NCI-H226 (cell line): ENCODE measurements at places on chromosomes 11 and 22.

- DNase-seq = no peak
Measured at GRCh38 chr11:128279866-128280265, 307.5 kb downstream of the ETS1 start.

GRCh38 chr22:40463017-40463631, 92.7 kb downstream of the SGSM3 start:
- DNase-seq = no peak

- no peak for DNase-seq
Measured at GRCh38 chr11:130439160-130439519, 9.3 kb upstream of the ADAMTS15 start.

DNA sequence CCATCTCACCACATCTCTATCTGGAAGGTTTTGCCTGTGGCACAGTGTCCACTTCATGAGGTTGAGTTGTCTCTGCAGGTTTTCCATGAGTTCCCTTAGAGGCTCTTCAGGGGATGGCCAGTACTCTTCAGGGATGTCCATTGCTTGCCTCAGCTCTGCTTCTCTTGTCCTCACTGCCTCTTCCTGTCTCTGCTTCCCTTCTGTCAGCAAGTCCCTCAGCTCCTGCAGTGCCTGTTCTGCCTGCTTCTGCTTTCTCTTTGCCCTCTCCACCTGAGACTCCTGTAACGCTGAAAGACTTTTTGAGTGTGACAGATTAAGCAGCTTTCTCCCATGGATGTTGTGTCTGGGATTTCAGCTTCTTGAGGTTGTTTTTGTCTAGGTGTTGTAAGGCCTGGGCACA, 38.2 kb upstream of the MRPL17 start:
- no peak for DNase-seq

DNA sequence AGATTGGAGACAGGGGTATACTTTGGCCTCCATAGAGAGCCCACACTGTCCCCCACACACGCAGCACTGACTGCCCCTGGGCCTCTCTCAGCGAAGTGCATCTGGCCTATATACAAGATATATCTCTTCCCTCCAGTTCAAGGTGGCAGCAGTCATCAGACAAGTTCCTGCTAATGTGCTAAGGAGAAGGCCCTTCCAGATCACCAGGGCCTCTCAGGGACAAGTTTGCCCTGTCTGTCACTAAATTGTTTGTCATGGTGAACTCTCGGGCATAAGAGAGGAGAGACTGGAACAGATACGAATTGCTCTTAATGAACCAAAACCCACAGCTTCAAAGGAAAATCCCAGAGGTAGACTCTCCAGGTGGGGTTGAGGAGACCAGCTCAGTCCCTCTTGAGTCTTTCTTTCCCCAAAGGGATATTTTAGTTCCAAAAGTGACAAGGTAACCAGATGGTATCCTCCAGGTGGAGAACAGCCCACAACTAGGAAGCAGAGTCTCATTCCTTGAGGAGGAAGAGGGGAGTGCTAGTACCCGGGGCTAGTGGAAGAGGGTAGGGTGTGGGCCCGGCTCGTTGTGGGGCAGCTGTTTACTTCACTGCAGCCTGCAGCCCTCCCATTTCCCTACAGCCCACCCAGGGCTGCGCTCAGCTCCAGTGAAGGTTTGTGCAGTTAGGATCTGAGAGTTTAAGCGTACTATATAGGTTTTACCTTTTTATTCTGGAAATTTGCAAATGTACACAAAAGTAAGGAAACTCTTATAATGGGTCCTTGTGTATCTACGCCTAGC, 2.2 kb upstream of the SLC35C1 start:
- no peak for DNase-seq

DNA sequence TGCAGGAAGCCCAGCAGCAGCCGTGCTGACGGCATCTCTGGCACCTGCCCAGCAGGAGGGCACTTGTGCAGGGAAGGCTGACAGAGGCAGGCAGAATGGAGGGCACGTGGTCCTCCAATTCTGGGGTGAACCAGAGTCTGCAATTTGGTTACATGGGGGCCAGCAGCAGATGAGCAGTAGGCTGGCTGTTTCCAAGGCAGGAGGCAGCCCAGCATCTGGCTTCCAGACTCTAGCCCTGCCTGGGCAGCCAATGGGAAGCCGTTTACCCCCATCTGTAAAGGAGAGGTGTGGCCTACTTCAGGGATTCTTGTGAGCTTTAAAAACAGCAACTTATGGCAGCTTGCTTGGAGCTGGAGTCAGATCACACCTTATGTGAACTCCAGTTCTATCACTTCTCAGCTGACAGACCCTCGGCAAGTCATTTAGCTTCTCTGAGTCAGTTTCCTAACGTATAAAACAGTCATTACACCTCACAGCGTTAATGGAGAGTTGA, 27.9 kb upstream of the RASL10A start:
- DNase-seq = peak; percentile 56

- DNase-seq = peak; percentile 10
Measured at GRCh38 chr11:16096336-16096735, 260.0 kb downstream of the SOX6 start.

GRCh38 chr22:31106731-31107177, 614 bp downstream of the SELENOM start:
- no peak for DNase-seq

DNA sequence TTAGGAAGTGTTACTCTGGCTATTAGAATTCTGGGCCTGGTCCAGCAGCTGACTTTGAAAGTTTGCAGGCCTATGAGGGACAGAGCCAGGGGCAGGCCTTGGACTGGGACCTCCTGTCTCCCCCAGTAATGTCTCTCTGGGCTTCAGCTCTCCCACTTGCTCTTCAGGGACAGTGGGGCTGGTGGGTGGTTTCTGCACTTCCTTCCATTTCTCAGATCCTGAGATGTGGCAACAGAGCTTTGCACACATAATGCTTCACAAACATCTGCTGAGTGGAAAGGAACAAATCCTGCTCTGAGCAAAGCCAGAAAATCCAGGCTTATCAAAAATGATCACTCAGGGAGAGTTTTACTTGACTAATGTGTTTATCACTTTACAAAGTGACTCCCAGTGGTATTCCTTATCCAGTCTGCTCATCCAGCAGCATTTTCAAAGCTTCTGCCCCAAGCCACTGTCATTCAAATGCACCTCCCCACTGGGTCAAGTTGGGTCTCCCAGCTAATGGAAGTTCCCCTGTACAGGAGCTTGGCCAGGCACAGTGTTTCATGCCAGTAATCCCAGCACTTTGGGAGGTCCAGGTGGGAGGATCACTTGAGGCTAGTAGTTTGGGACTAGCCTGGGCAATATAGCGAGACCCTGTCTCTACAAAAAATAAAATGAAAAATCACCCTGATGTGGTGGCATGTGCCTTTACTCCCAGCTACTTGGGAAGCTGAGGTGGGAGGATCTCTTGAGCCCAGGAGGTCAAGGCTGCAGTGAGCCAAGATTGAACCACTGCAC, 13.5 kb upstream of the OSBP2 start:
- no peak for DNase-seq

DNA sequence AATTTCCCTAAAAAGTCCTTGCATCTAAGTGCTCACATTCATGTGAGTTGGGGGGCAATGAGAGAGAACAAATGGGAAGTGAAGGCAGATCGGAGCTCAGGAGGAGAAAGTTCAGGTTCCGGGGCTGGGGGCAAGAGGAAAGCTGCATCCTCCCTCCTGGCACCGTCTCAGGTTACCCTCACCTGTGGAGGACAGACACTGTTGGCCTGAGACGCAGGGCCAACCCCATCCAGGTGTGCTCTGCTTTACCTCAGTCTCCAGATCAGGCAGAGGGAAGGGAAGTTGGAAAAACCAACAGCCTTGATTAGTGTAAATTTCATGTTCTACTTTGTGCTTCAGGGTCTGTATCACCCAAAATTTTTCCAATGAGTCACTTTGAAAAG, 146.9 kb downstream of the TRIM29 start:
- DNase-seq = no peak

- DNase-seq = no peak
Measured at GRCh38 chr22:39518144-39518786, 2.1 kb upstream of the ATF4 start.

GRCh38 chr11:9362393-9362863, 22.0 kb upstream of the IPO7 start:
- DNase-seq = no peak

DNA sequence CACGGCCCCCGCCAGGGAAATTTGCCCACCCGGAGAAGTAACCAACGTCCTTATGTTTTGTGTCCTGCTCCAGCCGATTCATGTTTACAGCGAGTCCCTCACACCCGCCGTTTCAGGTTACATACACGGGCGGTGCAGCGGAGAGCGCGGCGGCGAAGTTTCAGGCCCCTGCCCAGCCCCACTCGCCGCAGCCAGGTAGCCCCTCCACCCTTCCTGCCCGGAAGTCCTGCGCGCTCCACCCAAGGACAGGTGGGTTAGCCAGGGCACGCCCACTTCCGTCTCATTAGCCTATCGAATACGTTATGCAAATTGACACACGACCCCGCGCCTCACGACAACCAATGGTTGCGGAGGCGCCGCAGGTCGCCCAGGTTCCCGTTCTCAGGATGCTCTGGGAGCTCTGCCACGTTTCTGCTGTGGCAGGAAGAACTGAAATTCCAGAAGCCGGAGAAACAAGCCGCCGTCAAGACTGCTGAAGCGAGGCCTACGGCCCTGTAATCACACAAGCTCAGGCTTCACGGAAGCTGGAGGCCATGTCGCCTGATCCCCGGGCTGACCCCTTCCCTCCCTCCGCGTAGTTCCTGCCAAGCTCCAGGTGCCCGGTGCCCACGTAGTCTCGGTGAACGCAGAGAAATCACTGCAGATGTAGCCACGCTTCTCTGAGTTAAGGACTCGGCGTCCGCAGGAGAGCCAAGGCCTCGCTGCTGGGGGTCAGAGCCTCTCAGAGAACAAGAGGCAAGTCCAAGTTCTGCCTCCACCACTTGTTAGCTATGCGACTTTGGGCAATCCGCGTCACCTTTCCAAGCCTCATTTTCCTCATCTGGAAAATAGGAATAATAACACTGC, 22.4 kb upstream of the MYH9 start:
- DNase-seq = peak; percentile 82

DNA sequence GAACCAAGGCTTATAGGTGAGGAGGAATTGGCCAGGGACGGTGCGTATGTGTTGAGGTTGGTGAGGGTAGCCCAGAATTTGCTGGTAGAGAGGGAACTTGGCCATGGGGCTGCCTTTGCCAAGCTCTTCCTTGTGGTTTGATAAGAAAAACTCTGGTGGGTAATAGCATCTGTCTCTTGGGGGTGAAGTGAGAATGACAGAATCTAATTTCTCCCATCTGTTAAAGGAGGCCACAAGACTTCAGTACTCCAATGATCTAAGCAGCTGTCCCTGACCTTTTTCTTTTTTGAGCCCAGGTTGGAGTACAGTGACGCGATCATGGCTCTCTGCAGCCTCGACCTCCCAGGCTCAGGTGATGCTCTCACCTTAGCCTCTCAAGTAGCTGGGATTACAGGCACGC, 36.0 kb upstream of the PICK1 start:
- DNase-seq = no peak

DNA sequence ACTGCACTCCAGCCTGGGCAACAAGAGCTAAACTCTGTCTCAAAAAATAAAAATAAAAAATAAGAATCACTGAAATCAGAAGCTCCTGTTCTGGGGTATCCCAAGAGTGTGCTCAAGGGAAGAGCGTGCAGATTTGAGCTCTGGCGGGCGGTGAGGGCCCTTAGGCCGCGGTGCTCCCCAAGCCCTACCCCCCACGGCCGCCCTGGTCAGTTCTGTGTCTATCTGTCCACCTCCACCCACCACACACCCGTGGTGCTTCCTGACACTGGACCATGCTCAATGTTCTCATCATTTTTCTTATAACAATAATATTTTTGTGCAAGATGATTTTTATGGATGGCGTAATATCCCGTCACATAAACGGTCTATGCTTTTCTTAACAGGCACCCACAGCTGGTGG, 71.1 kb downstream of the RTL6 start:
- no peak for DNase-seq

GRCh38 chr11:11288972-11289616, 64.0 kb downstream of the CSNK2A3 start:
- DNase-seq = no peak

DNA sequence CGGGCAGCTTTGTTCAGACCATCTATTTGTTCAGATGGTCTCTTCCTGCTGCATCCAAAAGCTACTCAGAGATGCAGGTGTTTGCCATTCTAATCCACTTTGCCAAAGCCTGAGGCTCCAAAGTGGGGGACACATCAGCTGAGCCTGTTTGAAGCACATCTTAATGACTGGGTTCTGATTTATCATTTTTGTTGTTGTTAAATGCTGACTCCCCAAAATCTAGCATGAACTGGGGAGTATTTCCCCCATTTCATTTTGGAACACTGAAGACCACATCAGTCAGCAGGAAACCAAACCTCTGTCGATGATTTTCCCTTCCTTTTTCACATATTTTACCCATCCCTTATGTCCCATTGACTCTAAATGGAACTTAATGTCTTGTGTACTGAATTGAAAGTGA, 262.6 kb downstream of the NTM start:
- DNase-seq = no peak

DNA sequence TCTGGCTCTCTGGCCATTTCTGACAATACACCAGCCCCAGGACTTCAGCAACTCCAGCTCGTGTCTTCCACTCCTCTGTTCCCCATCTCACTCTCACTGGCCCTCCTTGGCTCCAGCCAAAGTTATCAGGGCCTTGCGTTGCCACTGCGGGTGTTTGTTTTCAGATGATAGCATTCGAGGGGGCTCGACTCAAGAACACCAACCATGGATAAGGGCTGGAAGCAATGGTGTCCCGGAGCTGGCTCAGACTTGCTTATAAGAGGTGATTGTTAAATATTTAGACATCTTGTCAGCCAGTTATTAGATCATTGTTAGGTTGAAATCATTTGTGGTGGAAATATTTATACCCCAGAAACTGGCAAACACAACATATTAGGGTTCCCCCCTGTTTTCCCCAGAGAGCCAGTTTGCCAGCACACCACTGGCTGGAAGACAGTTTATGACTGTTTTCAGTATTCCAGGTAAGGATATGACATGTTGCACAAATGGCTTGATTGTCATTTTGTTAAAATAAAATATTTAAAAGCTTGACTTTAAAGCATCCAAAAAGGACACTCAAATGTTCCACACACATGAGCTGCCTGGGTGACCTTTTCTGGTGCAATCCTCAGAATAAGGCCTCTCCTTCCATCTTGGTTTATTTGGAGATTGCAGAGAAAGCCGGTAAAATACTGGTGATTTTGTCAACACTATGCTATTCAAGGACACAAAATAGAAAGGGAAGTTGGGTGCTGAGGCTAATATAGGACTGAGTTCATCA, 98.3 kb downstream of the FBXO7 start:
- DNase-seq = no peak

- DNase-seq = no peak
Measured at GRCh38 chr11:69501891-69502860, 20.7 kb downstream of the LINC01488 start.
